ENCODE measurements at places on chromosomes 11 and 22. TPM values are rescaled to one million over a fixed set of nuclear protein-coding genes. Genes with fewer than 3 reads are reported as not detected.

- DNase-seq, result no peak
Observed at GRCh38 chr22:37604875-37605274, 3.8 kb upstream of the GGA1 start.

DNA sequence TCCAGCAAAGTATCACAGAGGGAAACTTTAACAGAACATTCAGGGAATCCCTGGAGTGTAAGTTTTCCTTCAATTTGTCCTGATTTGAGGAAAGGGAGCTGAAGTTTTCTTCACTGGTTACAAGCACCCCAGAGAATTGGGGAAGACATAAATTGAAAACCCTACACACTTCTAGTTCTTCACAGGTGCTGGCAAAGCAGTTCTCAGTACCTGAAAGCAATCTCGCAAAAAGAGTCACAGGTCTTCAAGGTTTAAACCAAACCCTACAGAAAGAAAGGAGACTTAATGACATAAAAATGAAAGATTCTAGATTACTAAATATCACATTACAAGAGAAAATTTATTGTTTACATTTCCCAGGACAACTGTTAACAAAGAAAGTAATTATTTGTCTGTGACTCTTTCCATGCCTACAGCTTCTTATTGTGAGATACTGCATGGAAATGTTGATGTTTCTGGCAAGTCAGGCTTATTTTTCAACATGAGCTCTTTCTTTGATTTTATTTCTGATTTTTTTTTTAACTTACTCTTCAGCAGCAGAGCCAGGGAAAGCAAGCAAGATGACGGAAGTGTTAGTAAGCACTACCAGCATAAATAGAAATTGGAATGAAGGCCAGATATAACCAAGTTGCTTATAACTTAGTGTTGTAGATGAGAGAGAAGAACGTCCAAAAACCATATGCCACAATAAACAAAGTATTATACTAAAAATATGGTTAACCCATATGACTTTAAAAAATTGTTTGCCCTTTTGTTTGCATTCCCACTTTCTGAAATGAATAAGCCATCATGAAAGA is 44.1 kb downstream of the FANCF start:
- DNase-seq, result no peak

GRCh38 chr11:124612045-124612444 is 817 bp downstream of the PANX3 start:
- DNase-seq, result no peak

CYB5R2 gene
- 12.2 TPM for total RNA-seq

OR51B4 gene
- total RNA-seq, result not detected
